Central memory CD8-positive, alpha-beta T cell (primary cell): ENCODE measurements at places on chromosomes 11 and 22.
A peak's percentile ranks its signal among the peaks of the same experiment; 100 is the strongest.

- DNase-seq: no peak
These were observed 15.7 kb upstream of the MYEOV start for GRCh38 chr11:69278091-69278867.

DNA sequence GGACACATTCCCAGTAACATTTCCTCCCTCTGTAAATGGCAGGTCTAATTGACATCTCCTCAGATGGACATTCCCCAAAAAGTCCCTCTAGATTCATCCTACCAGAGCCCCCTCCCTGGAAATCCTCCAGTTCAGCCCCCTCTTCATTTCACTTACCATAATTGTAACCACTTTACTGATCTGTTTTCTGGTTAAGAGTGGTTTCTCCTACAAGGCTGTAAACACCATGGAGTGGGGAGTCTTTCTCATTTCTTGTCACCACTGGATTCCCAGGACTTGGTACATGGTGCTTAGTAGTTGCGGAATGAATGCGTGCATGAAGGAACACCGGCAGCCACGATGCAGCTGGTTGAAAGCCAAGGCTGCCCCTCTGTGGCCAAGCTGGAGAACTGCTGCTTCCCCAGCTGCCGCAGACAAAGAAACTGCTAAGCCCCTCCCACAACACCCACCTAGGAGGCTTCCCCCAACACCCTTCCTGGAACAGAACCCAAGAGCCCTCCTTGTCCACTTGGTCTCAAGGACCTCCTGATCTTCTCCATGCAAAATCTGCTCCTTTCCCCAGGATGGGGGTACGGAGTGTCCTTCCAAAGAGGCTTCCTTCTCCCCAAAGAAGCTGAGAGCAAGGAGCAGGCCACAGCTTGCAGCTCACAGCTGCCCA lies 18.6 kb upstream of the SCARF2 start:
- DNase-seq: peak; percentile 64

DNA sequence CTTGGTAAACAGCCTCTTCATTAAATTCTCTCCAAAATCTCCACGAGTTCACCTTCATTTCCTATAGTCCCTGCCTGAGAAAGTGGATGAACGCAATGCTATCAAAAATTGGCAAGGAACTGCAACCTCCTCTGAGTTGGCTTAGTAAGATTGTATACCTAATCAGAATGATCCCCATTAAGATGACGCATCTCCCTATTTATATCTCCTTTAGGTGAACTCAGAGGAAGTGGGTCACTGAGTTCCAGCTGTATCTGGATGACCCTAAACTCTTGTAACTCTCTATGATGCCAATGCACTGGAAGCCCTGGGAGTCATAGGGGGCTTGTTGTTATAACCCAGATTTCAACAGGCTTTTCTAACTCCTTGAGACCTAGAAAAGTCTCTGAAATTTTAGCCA lies 48.2 kb downstream of the OR10A6 start:
- no peak for DNase-seq

DNA sequence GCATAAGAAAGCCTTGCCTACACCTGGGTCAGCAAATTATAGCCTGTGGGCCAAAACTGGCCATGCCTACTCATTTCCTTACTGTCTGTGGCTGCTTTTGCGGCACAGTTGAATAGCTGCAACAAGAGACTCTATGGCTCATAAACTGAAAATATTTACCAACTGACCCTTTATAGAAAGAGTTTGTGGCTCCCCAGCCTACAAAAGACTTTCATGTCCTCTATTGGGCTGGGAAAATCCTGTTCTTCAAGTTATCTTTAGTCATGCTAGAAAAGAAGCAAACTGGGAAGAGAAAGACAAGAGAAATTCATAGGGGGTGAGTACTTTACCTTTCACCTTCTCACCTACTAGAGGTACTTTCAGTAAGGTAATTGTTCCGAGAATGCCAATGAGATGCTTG lies 175.1 kb downstream of the SWAP70 start:
- no peak for DNase-seq

DNA sequence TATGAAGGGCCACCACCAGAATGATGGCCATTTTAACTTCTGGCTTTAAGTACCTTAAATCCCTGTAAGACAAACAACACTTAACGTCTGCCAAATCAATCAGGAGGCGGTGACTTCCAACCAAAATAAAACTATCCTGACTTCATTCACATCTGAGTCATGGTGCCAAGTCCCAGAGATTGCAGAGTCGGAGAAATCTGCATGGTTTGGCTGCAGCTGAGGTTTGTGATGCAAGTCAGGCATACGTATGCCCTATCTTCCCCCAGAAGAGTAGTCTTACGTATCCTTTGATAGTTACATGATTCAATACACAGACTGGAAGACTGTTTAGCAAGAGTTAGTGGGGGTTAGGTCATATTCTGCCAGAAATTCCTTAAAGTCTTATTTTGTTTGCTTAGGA lies 1.7 kb upstream of the GAB2 start:
- DNase-seq: no peak
